Stimulated activated CD4-positive, alpha-beta T cell treated with anti-CD3 and anti-CD28 coated beads, TNF-alpha, amount 100 ng/mL, for 1 hour (primary cell): ENCODE measurements at places on chromosomes 2 and 18.

- DNase-seq: no peak
These were observed 242.6 kb downstream of the TTC32 start for GRCh38 chr2:19659024-19659792.

DNA sequence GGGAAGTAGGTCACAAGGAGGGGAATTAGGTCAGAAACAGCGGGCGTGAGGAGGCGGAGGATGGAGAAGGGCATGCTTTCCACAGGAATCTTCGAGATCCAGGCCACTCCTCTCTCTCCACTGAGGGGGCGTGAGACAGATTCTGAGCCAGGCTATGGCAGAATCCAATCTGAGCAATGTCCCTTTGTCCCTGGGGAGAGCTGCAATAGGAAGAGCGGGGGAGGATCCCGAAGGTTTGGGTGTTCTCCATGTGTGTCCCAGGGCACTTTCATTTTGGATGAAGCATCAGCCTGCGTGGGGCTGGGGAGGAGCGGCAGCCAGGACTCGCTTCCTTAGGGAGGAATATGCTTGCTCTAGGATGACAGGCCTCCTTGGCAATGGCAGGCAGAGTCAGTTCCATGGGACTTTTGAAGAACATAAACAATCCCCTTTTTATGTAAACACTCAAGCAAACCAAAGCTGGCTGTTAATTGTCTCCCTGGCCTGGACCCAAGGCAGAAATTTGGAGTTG, 84.0 kb downstream of the LIPG start:
- DNase-seq: no peak

- no peak for DNase-seq
These were observed 180.6 kb downstream of the CLIP4 start for GRCh38 chr2:29295845-29296244.

- DNase-seq: no peak
These were observed 130.7 kb upstream of the TPO start for GRCh38 chr2:1282552-1282951.

DNA sequence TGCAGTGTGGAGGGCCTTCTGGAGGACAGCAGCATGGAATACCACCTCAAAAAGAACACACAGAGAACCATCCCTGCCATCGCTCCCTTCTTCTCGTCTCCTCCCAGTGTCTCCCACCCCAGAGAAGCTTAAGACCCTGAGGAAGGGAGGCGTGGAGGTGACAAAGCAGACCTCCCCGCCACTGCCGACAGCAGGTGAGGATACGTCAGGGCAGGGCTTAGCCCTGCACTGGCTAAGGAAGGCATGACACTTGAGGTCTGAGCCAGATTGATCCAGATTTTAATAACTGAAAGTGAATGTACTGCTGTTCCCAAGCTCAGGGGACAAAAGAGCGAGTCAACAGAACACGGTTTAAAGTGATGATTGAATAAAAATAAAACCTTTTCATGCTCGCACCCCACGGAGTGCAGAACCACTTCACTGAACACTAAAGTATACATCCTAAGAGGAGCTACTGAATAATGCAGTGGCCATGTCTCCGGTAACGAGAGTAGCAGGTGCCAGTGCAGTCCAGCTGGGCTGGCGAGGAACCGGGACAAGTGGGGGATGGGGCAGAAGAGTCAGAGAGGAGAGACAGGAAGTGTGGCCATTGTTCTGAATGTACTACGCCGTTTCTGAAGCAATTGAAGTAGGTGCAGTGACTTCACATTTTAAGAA, 391.0 kb downstream of the CDH2 start:
- DNase-seq: no peak

DNA sequence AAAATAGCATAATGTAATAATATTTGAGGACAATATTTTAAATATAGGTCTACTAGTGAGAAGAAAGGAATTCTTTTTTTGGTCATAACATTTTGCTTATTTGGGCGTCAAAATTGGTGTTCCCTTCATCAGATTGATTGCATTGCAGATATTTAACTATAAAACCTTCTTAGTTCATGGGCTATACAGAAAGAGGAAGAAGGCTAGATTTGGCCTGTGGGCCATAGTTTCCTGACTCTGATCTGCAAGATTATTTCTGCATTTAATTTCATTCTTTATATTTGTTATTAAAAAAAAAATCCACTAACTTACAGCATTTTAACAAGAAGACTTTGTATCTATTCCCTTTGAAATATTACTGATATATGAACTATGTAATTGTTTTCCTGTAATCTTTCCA, 31.9 kb downstream of the PIKFYVE start:
- no peak for DNase-seq

DNA sequence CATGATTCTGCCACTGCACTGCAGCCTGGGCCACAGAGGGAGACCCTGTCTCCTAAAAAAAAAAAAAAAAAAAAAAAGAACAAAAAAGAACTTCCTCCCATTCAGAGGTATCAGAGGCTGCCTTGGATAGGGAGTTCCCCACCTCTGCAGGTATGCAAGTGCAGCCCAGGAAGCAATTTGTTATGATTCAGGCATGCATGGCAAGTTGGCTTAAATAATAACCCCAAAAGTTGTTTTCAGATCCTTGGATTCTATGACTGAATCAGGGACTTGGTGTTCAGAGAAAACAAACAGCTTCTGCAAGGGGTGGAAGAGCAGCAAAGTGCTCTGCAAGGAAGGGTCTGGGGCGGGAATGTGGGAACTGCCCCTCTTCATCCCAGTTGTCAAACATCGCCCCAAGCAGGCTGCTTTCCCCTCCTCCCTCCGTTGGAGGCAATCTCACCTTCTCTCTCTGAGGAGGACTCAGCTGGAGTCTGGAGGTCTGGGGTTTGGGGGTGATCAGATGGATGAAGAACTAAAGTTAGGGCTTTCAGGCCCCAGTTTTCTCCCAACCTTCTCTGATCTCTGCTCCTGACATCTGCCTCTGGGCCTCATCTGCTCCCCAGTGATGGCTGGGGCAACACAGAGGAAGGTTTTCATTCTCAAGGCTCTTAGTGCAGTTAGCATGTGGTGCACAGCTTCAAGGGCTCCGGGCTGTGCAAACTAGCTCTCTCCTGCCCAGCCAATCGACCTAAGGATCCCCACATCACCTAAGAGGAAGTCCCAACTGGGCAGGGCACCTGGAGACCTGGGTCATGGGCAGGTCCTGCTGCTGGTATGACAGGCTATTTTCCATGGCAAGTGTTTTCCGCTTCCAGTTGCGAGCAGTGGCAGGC, 3.5 kb upstream of the GDF7 start:
- no peak for DNase-seq

DNA sequence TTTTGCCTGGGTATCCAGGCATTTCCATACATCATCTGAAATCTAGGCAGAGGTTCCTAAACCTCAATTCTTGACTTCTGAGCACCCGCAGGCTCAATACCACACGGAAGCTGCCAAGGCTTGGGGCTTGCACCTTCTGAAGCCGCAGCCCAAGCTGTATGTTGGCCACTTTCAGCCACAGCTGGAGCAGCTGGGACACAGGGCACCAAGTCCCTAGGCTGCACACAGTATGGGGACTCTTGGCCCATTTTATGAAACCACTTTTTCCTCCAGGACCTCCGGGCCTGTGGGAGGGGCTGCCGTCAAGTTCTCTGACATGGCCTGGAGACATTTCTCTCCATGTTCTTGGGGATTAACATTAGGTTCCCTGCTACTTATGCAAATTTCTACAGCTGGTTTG, 52.0 kb upstream of the POLE4 start:
- no peak for DNase-seq

DNA sequence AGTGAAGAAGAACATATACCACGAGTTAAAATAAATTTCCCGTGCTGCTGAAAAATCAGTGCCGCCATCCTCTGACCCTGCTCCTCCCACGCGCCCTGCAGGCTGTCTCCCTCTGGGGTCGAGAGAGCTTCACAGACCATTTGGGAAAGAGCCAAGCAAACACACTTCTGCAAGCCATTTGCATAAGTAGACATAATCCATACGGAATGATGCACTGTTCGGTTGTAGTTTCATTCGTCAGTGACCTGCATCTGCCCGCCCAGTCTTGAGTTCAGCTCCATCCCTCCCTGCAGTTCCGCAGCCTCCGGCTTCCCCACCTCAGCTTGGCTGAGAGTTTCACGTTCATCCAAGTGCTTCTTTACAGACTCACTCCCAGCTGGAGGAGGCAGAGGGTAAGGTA, 69.6 kb downstream of the TRAPPC12 start:
- DNase-seq: no peak

DNA sequence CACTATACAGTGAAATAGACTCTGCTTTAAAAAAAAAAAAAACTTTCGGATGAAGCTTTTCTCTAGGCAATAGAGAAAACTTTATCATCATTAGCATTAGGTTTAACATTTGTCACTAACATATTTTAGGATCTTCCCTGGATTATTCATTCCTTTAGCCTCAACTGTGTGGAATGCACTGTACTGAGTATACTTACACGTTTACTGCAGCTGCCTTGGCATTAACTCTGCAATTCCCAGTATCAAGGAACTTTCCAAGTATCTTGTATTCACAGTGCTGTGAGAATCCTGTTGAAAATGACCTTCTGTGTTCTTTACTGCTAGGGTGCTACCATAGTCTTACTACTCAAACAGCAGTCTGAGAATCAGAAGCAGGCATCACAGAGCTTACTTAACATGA, 328.2 kb upstream of the COL3A1 start:
- DNase-seq: no peak

- no peak for DNase-seq
These were observed 15.1 kb upstream of the WDR33 start for GRCh38 chr2:127826047-127826446.
